ENCODE measurements at places on chromosomes 4 and X.

DNA sequence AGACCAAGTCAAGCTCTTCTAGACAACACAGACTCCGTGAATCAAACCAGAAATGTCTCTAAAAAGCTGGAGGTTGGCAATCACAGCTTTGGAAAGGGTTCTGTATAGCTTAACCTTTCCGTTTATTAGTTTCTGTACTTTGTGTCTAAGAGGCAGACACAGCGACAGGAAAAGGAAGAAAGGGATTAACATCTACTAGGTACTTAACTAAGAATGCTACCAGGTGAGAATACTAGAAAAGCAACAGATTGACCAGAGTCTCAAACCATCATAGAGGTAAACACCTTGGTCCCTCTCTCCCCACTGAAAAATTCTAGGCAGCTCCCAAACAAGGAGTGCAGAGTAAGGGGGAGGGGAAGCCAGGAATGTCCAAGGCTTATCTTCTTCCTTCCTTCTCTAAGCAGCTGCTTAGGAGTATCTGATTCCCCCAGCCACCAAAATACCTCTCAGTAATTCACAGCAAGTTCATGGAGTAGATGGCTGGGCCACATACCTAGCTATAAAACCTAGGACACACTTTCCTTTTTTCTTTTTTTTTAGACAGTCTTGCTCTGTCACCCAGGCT, 80.8 kb downstream of the APBB2 start:
- DNase-seq = no peak

DNA sequence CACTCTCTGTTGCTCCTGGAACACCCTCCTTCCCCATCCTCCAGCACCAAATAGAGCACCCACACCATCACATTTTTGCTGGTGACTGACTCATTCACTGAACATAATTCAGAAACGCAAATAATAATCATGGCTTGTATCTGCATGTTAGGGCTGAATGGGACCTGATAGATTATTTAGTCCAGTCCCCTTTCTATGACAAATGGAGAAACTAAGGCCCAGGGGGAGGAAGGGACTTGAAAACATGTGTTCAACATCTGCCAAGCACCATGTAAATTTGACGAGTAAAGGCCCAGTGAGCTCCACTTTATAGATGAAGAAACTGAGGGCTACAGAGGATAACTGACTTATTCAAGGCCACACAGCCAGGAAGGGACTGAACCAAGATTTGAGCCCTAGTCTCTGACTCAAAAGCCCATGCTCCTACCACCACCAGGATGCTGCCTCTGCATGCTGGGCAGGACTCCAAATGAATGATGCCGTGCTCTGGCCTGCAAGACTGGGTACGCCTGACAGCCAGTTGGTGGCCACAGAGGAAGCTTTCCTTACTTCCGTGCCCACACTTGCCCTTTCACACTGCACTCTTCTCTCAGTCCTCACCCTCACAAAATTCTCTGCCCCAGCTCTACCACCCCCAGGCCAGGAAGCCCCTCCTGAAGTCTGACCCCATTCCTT, 133.3 kb upstream of the PJA1 start:
- no peak for DNase-seq

GRCh38 chr4:113610537-113610936, 151.0 kb downstream of the CAMK2D start:
- no peak for DNase-seq

DNA sequence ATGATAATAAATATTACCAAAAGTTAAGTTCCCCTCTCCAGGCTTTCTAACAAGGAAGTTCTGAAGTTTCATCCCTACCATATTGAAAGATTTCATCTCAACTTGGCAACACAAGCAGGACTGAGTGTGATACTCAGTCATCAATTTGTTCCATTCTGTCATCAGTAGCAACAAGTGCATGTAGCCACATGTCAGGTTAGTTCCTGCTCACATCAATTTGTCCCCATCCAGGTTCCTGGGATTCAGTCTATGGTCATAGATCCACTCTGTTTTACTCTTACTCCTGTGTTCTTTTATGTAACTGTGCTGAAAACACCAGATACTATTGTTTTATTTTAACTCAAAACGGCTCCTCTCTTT, 22.2 kb downstream of the SMPX start:
- no peak for DNase-seq

GRCh38 chr4:176498617-176499256, 179.0 kb downstream of the SPCS3 start:
- DNase-seq = no peak

Measured in cerebellar nuclear complex (tissue), 1 donor.